IMR-90 (cell line): ENCODE measurements at places on chromosomes 1 and 21. TPM values are rescaled to one million over a fixed set of nuclear protein-coding genes. Genes with fewer than 3 reads are reported as not detected.

SYT11 gene
- total RNA-seq: 37.8 and 43.7 TPM in 2 replicates

CYP4A11 gene
- not detected in 2 replicates for total RNA-seq

KCNK2 gene
- total RNA-seq: 86.9 TPM in 2 replicates

HAPLN2 gene
- total RNA-seq: not detected in 2 replicates

CRNN gene
- total RNA-seq: not detected in 2 replicates

KIF14 gene
- total RNA-seq: 4.7 and 10.8 TPM in 2 replicates

TRIM45 gene
- 1.7 and 2.0 TPM in 2 replicates for total RNA-seq

PCP4 gene
- total RNA-seq: not detected in 2 replicates

LIN9 gene
- 3.9 and 5.8 TPM in 2 replicates for total RNA-seq

OR6K3 gene
- not detected in 2 replicates for total RNA-seq
